Ascending aorta (tissue), 2 donors: ENCODE measurements at places on chromosomes 6 and 20. TPM values are rescaled to one million over a fixed set of nuclear protein-coding genes. Genes with fewer than 3 reads are reported as not detected.

DNA sequence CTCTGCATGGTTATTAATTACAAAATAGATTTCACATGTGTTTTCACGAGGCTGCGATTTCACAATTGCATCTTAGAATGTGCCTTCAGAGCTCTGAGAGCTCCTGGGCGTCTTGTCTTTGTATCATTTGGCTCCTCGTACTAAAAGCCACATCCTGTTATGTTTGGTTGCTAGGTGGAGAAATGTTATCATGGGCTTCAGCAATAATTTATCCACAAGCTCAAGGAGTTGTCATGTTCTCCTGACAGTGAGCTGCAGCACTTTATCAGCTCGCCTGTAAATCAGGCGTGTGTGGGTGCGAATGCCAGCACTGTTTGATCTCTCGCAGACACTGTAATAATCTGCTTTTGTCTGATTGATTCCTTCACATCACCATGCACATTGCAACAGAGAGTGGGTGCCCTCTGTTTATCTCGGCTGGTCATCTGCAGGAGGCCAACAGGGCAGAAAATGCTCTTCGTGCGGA lies 218.6 kb upstream of the ZFP64 start:
- no peaks in the 10 kb centered on the region for H3K4me1 ChIP-seq
- no peak for DNase-seq
- H3K27ac ChIP-seq: no peak overlapping the region
- no peaks in the 10 kb centered on the region for H3K27me3 ChIP-seq
- no peaks in the 10 kb centered on the region for H3K36me3 ChIP-seq

The WASF1 gene
- 0.53 TPM for total RNA-seq

DNA sequence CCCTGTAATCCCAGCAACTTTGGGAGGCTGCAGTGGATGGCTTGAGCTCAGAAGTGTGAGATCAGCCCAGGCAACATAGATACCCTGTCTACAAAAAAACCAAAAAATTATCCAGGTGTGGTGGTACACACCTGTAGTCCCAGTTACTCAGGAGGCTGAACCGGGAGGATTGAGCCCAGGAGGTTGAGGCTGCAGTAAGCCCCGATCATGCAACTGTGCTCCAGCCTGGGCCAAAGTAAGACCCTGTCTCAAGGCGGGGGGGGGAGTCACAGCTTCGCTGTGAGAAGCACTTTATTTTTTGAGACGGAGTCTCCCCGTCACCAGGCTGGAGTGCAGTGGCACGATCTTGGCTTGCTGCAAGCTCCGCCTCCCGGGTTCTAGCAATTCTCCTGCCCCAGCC lies 54.2 kb downstream of the EZR start:
- H3K27ac ChIP-seq: no peak overlapping the region
- peaks cover 5% of the 10 kb centered on the region for H3K4me1 ChIP-seq
- DNase-seq: no peak
- peaks cover 27% of the 10 kb centered on the region for H3K36me3 ChIP-seq
- H3K27me3 ChIP-seq: no peaks in the 10 kb centered on the region

- no peak overlapping the region for H3K4me3 ChIP-seq
- no peaks in the 10 kb centered on the region for H3K36me3 ChIP-seq
- no peak overlapping the region for H3K27ac ChIP-seq
- no peaks in the 10 kb centered on the region for H3K4me1 ChIP-seq
Observed at GRCh38 chr20:16049529-16050093, 523.6 kb downstream of the KIF16B start.

The OXT gene
- not detected for total RNA-seq

- H3K4me1 ChIP-seq: no peaks in the 10 kb centered on the region
- no peaks in the 10 kb centered on the region for H3K36me3 ChIP-seq
- no peak overlapping the region for H3K4me3 ChIP-seq
- no peaks in the 10 kb centered on the region for H3K27me3 ChIP-seq
Observed at GRCh38 chr6:53151676-53152075, 3.0 kb upstream of the GCM1 start.

- no peak for DNase-seq
- H3K36me3 ChIP-seq: peaks cover 58% of the 10 kb centered on the region
- no peaks in the 10 kb centered on the region for H3K27me3 ChIP-seq
- H3K27ac ChIP-seq: peak overlapping the region; percentile 38
Observed at GRCh38 chr6:83183082-83183828, 9.8 kb downstream of the PGM3 start.

DNA sequence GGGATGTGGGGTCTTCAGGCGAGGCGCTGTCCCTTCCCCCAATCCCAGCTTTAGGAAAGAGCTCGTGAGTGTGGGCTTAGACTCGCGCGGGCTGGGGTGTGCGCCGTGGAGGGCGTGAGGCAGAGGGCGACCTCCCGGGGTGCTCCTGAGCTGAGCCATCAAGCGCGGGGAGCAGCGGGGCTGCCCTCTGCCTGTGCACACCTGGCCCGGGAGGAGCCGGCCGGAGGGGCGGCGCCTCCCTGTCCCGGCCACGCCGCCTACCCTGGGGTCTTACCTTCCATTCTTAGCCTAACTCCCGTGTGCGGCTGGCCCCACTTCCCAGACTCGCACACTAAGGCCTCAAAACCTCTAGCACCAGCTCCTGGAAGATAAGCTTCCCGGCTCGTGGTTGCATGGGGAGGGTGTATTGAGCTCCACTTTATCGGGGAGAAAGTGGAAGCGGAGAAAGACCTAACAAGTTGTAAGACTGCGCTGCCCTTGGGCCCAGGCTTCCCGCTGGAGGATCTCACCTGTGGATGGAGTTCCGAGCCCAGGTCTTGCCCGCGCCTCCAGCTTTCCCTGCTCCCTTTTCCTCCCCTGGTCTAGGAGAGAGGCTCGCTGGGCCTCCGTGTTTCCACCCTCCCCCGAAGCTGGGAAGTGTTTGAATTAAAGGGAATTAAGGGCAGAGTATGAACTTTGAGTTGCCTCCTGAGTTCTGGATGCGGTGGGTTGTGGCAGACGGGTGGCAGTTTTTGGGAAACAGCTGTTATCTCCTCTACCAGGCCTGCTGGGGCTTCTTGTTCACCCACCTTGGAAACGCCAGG lies 1.2 kb downstream of the DNMT3B start:
- H3K27me3 ChIP-seq: no peaks in the 10 kb centered on the region
- peak overlapping the region; percentile 84 for H3K4me3 ChIP-seq
- H3K4me1 ChIP-seq: peaks cover 10% of the 10 kb centered on the region
- DNase-seq: no peak
- no peak overlapping the region for H3K27ac ChIP-seq
- no peaks in the 10 kb centered on the region for H3K36me3 ChIP-seq

- H3K27ac ChIP-seq: no peak overlapping the region
- no peak overlapping the region for H3K4me3 ChIP-seq
- H3K36me3 ChIP-seq: no peaks in the 10 kb centered on the region
- H3K27me3 ChIP-seq: no peaks in the 10 kb centered on the region
- DNase-seq: no peak
Observed at GRCh38 chr6:5135788-5136376, 50.7 kb downstream of the PPP1R3G start.

GRCh38 chr6:97669191-97670031 lies 386.4 kb upstream of the MMS22L start:
- H3K4me3 ChIP-seq: peak overlapping the region; percentile 28
- H3K27ac ChIP-seq: no peak overlapping the region
- H3K4me1 ChIP-seq: no peaks in the 10 kb centered on the region
- no peak for DNase-seq
- H3K36me3 ChIP-seq: no peaks in the 10 kb centered on the region

- H3K4me1 ChIP-seq: no peaks in the 10 kb centered on the region
- no peak overlapping the region for H3K4me3 ChIP-seq
- no peaks in the 10 kb centered on the region for H3K36me3 ChIP-seq
- DNase-seq: no peak
- no peaks in the 10 kb centered on the region for H3K27me3 ChIP-seq
- no peak overlapping the region for H3K27ac ChIP-seq
Observed at GRCh38 chr6:110537208-110538123, 61.1 kb upstream of the SLC22A16 start.

- no peak overlapping the region for H3K4me3 ChIP-seq
- H3K27ac ChIP-seq: no peak overlapping the region
- DNase-seq: no peak
Observed at GRCh38 chr6:44735630-44735963, 348.1 kb downstream of the CDC5L start.

DNA sequence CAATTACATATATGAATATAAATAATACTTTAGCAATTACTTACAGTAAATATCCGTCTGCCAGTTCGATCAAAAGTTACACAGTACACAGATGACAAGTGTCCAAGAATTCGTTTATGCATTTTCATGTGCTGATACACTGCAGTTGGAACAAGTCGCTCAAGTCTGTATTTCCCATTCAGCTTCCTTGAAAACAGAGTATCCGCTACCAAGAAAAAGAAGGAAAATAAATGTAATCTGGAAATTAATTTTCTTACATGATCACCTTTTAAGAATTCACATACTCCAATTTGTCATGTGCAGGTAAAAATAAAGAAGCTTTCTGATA lies 35.3 kb downstream of the PHIP start:
- H3K27me3 ChIP-seq: no peaks in the 10 kb centered on the region
- DNase-seq: no peak
- no peak overlapping the region for H3K27ac ChIP-seq
- peaks cover 15% of the 10 kb centered on the region for H3K36me3 ChIP-seq
- H3K4me3 ChIP-seq: no peak overlapping the region

DNA sequence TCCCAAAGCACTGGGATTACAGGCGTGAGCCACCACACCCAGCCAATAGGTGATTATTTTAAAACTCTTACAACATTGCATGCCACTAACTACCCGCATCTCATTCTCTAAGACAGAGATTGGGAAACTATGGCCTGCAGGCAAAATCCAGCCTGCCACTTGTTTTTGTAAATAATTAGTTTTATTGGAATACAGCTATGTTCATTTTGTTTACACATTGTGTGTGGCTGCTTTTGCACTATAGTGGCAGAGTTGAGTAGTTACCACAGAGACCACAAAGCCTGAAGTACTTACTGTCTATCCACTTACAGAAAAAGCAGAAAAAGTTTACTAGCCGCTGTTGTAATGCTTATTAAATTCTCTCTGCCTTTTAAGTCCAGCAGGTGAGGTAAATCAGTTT lies 16.4 kb upstream of the PKIG start:
- no peaks in the 10 kb centered on the region for H3K36me3 ChIP-seq
- no peak for DNase-seq
- H3K27ac ChIP-seq: no peak overlapping the region
- peaks cover 2% of the 10 kb centered on the region for H3K4me1 ChIP-seq
- H3K4me3 ChIP-seq: no peak overlapping the region
- no peaks in the 10 kb centered on the region for H3K27me3 ChIP-seq

GRCh38 chr20:2937902-2938301 lies 64.6 kb downstream of the PTPRA start:
- no peaks in the 10 kb centered on the region for H3K4me1 ChIP-seq
- no peak overlapping the region for H3K4me3 ChIP-seq
- H3K27me3 ChIP-seq: no peaks in the 10 kb centered on the region
- H3K36me3 ChIP-seq: no peaks in the 10 kb centered on the region

The RAB44 gene
- 0.21 TPM for total RNA-seq

GRCh38 chr20:16864963-16865362 lies 116.8 kb downstream of the OTOR start:
- H3K4me1 ChIP-seq: no peaks in the 10 kb centered on the region
- no peak overlapping the region for H3K27ac ChIP-seq
- no peaks in the 10 kb centered on the region for H3K27me3 ChIP-seq

- no peak overlapping the region for H3K4me3 ChIP-seq
- no peak for DNase-seq
- H3K36me3 ChIP-seq: no peaks in the 10 kb centered on the region
- no peak overlapping the region for H3K27ac ChIP-seq
Observed at GRCh38 chr20:61219021-61219431, 33.0 kb upstream of the CDH4 start.

The BPIFB1 gene
- total RNA-seq: not detected

The TNNC2 gene
- total RNA-seq: not detected

GRCh38 chr6:46380152-46380807 lies 111.0 kb downstream of the RCAN2 start:
- no peaks in the 10 kb centered on the region for H3K36me3 ChIP-seq
- H3K27ac ChIP-seq: no peak overlapping the region
- H3K4me3 ChIP-seq: no peak overlapping the region
- no peaks in the 10 kb centered on the region for H3K27me3 ChIP-seq
- DNase-seq: no peak

The MOCS1 gene
- total RNA-seq: 45.4 TPM

GRCh38 chr6:45483501-45483900 lies 105.8 kb upstream of the SUPT3H start:
- H3K27ac ChIP-seq: no peak overlapping the region
- H3K36me3 ChIP-seq: no peaks in the 10 kb centered on the region
- H3K27me3 ChIP-seq: no peaks in the 10 kb centered on the region
- no peaks in the 10 kb centered on the region for H3K4me1 ChIP-seq
- H3K4me3 ChIP-seq: no peak overlapping the region
- DNase-seq: no peak

DNA sequence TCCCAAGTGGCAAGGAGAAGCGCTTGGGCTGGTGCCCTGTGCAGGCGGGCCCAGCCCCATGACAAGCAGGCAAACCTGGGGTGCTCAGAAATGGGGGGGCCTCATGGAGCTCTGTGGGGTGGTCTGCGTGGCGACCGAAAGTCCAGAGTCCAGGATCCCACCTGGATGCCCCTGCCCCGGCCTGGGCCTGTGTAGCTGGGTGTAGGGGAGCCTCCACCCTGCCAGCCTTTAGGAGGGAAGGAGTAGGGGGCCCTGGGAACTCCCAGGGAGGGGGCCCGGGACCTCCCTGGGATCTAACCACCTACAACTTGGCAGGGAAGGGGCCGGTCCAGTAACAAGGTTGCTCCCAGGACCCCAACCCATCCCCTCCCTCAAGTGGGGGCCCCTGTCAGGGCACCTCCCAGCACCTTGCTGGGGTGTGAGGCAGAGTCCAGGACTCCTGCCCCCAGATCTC lies 4.5 kb upstream of the LAMA5 start:
- DNase-seq: no peak
- H3K27me3 ChIP-seq: no peaks in the 10 kb centered on the region
- H3K4me1 ChIP-seq: peaks cover 66% of the 10 kb centered on the region
- H3K4me3 ChIP-seq: no peak overlapping the region

The ALDH8A1 gene
- total RNA-seq: not detected

GRCh38 chr6:125279961-125280360 lies 21.8 kb downstream of the HDDC2 start:
- no peak for DNase-seq
- no peaks in the 10 kb centered on the region for H3K27me3 ChIP-seq
- H3K4me1 ChIP-seq: no peaks in the 10 kb centered on the region
- peaks cover 18% of the 10 kb centered on the region for H3K36me3 ChIP-seq
- no peak overlapping the region for H3K4me3 ChIP-seq

- H3K4me3 ChIP-seq: no peak overlapping the region
- no peaks in the 10 kb centered on the region for H3K4me1 ChIP-seq
- DNase-seq: no peak
Observed at GRCh38 chr6:136963259-136963658, 41.2 kb downstream of the SLC35D3 start.

The PROCR gene
- total RNA-seq: 241 TPM

The RTF2 gene
- 54.5 TPM for total RNA-seq

The SLC25A27 gene
- total RNA-seq: 11.7 TPM

DNA sequence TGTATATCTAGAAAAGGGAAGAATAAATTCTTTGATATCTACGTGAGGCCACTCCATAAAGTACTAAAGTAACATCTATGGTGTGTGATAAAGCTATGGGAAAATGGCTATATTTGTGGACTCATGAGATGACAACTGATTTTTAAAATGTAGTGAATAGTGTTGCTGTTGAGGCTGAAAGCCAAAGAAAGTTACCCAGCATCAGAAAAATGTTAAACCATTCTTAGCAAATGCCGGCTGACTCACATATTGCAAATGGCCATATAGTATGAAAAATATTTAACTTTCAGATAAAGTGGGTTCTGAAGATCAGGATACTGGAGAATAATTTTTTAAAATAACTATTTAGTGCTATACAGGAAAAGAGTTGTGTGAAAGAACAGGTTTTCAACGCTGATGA lies 129.9 kb upstream of the GRIK2 start:
- no peak overlapping the region for H3K27ac ChIP-seq
- no peaks in the 10 kb centered on the region for H3K27me3 ChIP-seq
- no peaks in the 10 kb centered on the region for H3K4me1 ChIP-seq
- no peaks in the 10 kb centered on the region for H3K36me3 ChIP-seq
